ENCODE measurements at places on chromosomes 5 and 9. TPM values are rescaled to one million over a fixed set of nuclear protein-coding genes. Genes with fewer than 3 reads are reported as not detected.

DNAI1 gene
- total RNA-seq: 26.2 TPM

TRPM3 gene
- 1.4 TPM for total RNA-seq

- DNase-seq: no peak
These were observed 602.2 kb downstream of the BNC2 start for GRCh38 chr9:16268067-16268881.

GRCh38 chr9:119955276-119955675 lies 586.0 kb upstream of the BRINP1 start:
- no peak for DNase-seq

DNA sequence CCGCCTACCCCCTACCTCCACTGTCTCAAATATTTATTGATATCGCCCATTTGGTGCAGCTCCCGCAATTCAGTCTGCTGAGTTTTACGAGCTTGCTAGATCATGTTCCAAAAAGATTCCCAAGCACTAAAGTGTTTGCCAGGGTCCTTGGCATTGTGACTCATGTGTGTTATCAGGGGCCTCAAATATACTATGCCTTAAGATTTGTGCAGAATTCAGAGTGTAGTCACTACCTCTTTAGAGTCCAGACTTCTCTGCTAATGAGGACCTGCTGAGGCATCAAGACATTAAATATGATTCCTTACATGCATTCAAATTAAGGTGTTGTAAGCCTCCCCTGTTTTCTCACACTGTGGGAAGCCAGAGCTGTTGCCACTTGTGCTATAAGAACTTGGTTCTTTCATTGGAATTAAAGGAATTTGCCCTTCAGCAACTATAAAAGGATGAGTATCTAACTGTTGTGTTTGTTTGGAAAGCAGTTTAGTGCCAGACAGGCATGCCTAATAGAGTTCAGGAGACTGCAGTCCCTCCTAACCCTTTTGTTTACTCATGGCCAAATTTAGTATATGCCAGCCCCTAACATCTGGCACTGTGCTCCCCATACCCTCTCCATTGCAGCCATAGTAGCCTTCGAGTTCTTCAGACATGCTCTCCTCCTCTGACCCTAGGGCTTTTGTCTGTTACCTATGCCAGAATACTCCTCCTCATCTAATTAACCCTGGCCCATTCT lies 316.4 kb downstream of the NR3C1 start:
- DNase-seq: no peak

DNA sequence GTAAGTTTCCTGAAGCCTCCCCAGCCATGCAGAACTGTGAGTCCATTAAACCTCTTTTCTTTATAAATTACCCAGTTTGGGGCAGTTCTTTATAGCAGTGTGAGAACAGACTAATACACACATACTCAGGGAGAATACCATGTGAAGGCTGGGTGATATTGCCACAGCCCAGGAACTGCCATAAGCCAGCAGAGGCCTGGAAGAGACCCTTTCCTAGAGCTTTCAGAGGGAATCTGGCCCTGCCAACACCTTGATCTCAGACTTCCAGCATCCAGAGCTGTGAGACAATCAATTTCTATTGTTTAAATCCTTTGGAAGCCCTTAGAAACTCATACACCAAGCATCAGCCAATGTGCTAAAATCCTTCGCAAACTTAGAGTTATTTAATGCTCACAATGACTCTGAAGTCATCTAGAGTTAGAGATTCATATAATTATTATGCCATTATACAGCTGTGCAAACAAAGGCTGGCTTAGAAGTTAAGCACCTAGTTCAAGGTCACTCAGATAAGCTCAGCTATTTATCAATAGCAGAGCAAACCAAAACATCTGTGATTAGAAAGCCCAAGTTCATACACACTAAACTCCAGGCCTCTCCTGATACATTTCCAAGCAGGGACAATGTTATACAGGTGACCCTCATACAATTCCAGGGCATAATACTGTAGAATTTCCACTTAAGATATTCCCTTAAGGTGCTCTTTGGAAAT lies 531.8 kb upstream of the DAP start:
- DNase-seq: no peak

Data from lung (tissue), 17 donors.